PC-9 (cell line): ENCODE measurements at places on chromosomes 7 and 10. TPM values are rescaled to one million over a fixed set of nuclear protein-coding genes. Genes with fewer than 3 reads are reported as not detected.

Gene NPC1L1
- total RNA-seq = 0.28 and 0.30 TPM in 2 replicates

Gene CDK1
- total RNA-seq = 94.4 and 137 TPM in 2 replicates

Gene HHEX
- 5.8 and 7.8 TPM in 2 replicates for total RNA-seq

Gene RSBN1L
- total RNA-seq = 13.3 and 20.7 TPM in 2 replicates

Gene HOXA10
- not detected in 2 replicates for total RNA-seq

Gene KAZALD1
- total RNA-seq = 19.7 and 21.2 TPM in 2 replicates
